ENCODE measurements at places on chromosomes 2 and 18. TPM values are rescaled to one million over a fixed set of nuclear protein-coding genes. Genes with fewer than 3 reads are reported as not detected.

Gene CCL20
- not detected for total RNA-seq

- DNase-seq, result no peak
Measured at GRCh38 chr18:9736286-9736835, 28.3 kb downstream of the RAB31 start.

- DNase-seq, result no peak
Measured at GRCh38 chr2:203908066-203908796, 28.3 kb upstream of the ICOS start.

DNA sequence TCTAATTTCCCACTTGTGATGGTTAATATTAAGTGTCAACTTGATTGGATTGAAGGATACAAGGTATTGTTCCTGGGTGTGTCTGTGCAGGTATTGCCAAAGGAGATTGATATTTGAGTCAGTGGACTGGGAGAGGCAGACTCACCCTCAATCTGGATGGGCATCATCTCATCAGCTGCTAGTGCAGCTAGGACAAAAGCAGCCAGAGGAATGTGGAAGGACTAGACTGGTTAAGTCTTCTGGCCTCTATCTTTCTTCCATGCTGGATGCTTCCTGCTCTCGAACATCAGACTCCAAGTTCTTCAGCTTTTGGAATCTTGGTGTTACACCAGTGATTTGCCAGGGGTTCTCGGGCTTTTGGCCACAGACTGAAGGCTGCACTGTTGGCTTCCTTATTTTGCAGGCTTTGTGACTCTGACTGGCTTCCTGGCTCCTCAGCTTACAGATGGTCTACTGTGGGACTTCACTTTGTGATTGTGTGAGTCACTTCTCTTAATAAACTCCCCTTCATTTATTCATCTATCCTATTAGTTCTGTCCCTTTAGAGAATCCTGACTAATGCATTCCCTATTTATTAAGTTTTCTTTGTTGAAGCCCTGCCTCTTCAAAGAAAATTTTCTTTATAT, 1087.5 kb upstream of the NXPH2 start:
- DNase-seq, result no peak

Gene HYCC2
- total RNA-seq, result 30.1 TPM

Gene SPEG
- total RNA-seq, result 0.10 TPM

DNA sequence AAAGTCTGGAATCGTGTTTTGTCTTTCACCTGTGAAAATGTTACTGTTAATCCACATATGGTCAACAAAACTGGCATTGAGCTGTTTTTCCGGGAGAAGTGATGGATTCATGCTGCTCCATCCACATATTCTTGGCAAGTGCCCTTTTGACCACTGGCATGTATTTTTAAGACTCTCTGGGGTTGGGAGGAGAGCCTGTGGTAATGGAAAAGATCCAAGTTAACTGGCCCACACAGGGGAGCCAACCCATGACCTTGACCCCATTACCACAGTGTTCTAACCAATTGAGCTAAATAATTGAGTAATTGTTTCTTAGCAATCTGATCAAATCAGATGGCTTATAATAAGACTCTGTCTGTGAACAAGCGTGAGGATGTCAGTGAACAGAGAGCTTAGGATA, 296.2 kb upstream of the NRP2 start:
- no peak for DNase-seq

GRCh38 chr2:152335726-152336118, 748 bp downstream of the FMNL2 start:
- no peak for DNase-seq

Gene HES6
- total RNA-seq, result 14.3 TPM

Gene POTEC
- total RNA-seq, result not detected

DNA sequence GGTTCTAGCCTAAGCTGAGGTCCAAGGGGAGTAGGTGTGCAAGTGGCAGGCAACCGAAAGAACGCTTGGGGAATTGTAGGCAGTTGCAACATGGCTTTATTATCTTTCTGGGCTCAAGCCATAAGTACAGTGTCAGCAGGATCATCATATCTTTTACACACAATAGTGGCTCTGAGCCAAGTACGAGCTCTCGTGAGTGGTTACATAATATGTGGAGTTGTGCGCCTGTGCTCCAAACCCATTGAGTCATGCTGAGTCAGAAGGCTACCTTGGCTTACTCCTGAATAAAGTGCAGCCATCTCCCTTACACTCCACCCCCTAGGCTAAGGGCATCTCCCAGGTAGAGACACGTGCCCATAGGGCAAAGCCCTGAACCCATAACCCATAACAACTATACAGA, 233.9 kb downstream of the SATB2 start:
- no peak for DNase-seq

- DNase-seq, result no peak
Measured at GRCh38 chr2:24493713-24494112, 2.7 kb downstream of the NCOA1 start.

DNA sequence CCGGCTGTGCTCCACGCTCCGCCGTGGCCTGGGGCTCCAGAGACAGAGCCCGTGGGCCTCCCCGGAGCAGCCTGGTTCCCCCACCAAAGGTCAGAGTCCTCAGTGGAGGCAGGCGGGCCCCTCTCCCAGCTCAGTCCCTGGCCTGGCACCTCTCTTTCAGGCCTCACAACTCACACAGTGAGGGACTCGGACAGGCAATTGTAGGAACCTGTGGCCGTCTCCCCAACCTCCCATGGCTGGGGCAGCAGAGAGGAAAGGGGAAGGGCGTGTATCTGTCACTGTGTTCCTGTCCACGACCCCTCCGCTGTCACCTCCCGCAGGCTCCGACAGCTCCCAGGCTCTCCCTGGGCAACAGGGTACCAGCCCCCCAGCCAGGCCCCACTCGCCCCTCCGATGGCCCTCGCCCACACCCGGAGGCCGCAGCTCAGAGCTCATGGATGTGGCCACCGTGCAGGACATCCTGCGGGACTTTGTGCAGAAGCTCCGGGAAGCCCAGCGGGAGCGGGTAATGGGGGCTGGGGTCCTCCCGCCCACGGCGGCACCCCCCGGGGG, 32.4 kb upstream of the SNED1 start:
- DNase-seq, result no peak

- DNase-seq, result no peak
Measured at GRCh38 chr2:180376066-180376465, 369.0 kb upstream of the CWC22 start.
